ENCODE measurements at places on chromosomes 2 and 18.

GRCh38 chr2:198097630-198098029 is 293.2 kb downstream of the PLCL1 start:
- DNase-seq, result no peak

GRCh38 chr2:78775291-78775690 is 250.2 kb upstream of the REG3G start:
- no peak for DNase-seq

DNA sequence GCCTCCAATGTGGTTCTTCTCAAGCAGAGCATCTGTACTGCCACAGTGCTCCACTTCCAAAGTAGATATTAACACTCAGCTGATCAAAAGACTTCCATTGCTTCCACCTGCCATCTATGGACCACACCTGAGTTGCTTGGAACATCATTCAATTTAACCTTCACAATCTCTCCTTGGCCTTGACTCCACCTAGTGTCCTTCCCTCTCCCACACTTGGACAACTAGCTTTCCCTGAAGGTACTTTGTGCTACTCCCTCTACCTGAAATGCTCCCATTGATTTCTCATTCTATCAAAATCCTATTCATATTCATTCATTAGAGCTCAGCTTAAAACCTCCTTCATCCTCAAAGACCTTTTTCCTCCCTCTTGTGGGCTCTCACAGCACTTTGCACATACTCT is 48.7 kb downstream of the SOWAHC start:
- no peak for DNase-seq

GRCh38 chr18:45851161-45851925 is 25.9 kb downstream of the SIGLEC15 start:
- DNase-seq, result no peak

- DNase-seq, result no peak
Observed at GRCh38 chr2:5589183-5589582, 103.0 kb upstream of the SOX11 start.

DNA sequence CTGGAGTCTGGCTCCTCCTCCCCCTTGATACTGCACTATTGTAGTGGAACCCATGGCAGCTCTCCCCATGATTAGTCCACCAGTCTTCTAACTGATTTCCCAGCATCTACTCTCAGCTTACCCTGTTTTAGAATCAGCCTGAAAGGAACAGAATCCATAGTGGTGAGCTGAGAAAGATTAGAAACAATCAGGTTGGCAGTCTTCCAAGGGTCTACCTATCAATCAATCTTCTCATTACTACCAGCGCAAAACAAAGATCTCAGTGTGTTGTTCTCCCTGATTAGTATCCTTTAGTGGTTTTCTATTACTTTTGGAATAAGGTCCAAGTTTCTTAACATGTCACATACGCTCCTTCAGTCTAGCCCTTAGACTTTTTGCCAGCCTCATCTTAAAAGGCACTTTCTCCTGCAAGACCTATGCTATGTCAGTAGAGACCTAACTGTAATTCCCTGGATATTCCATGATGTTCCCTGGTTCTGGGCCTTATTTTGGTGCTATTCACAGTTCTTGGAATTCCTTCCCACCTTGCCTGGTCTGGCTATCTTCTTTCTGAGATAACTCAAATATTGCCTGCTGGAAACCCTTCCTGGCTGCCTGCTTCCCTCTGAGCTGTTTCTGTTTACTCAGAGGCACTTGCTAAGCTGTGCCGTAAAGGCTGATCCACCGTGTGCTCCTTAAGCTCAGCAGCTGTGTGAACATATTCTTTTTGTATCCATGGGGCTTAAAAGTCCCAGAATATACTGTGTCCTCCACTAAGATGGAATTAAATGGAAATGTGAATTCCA is 32.6 kb downstream of the LAMA3 start:
- DNase-seq, result no peak

DNA sequence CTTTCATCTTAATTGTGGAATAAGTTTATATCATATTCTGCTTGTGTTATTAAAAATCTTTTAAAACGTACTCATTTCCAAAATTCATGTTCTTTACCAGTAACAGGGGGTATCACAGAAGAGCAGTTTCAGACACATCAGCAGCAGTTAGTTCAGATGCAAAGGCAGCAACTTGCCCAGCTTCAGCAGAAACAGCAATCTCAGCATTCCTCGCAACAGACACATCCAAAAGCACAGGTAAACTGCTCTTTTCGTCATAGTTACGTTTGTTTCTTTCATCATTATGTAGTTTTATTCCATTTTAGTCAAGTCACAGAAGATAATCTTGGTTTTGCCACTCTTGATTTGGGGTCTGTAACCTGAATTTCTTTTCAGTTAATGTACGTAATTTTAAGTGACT is 93.5 kb upstream of the KIF5C start:
- DNase-seq, result no peak
